GM19239 (cell line): ENCODE measurements at places on chromosomes 4 and X.

DNA sequence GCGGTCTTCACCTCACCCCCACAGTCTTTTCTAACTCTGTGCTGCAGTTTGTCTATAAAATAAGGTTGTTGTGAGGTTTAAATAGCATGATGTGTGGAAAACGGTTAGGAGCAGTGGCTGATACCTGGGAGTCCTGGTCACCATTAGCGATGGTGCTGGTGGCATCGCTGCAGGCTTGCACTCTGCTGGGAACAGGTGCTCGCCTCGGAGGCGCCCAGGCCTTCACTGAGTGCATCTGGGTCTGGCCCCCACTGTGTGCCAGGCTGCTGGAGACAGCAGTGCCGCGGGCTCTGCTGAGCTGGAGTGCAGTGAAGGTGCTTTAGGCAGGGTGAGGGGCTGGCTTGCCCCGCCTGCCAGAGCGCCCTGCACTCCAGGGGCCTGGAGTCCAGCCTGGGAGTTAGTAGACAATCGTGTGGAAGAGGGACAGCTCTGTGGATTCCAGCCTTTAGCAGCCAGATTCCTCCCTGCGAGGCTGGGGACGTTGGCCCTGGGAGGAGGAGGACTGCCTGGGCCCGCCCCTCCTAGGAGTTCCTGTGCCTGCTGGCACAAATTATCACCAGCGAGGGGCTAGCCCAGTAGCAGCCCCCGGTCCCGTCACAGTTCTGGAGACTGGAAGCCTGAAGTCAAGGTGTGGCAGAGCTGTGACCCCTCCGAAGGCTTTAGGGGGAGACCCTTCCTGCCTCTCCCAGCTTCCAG lies 7.3 kb downstream of the RGS12 start:
- DNase-seq: no peak

DNA sequence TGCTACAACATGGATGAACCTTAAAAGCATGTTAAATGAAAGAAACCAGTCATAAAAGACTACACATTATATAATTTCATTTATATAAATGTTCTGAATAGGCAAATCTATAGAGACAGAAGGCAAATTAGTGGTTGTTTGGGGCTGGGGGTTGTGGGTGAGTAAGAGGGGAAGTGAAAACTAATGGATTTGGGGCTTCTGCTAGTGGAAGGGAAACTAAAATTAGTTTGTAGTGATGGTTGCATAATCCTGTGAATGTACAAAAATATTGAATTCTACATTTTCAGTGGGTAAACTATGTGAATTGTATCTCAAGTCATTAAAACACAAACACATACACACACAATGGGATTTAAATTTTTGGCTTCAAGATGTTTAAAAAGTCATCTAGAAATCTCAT lies 25.4 kb upstream of the LIMCH1 start:
- no peak for DNase-seq

DNA sequence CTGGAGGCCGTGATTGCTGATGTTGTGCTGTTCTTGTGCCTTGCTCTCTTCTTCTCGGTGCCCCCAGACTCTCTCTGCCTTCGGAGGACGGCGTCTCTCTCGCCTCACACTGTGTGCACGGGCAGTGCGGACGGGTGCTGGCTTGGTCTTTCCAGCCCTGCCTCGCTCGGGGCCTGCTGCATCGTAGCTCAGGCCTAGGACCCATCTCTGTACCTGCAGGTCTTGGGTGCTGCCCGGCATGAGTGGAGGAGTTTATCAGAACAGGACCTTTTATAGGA lies 18.2 kb downstream of the RGS12 start:
- no peak for DNase-seq

DNA sequence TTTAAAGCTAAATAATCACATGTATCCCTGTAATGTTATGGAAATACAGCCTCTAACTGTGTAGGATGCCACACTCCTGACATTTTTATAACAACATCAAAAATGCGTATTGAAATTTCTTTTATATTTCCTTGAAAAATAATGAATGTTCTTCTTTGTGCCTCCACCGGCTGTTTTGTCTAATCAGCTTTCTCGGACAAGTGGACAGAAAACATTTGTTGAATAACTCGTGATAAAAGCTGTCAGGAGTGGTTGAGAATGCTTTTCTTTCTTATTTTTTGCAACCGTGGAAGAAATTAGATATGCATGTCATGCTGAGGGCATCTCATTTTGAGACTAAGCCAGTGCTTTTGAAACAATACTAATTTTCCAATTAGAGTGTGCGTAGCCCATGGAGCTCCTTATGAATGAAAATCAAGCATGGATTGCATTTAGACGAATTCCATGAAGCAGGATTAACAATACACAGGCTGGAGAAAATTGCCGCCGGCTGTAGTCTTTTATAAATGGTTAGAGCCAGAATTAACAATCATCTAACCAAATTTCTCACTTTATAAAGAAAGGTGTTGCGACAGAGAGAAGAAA lies 614.5 kb upstream of the LCORL start:
- DNase-seq: no peak

DNA sequence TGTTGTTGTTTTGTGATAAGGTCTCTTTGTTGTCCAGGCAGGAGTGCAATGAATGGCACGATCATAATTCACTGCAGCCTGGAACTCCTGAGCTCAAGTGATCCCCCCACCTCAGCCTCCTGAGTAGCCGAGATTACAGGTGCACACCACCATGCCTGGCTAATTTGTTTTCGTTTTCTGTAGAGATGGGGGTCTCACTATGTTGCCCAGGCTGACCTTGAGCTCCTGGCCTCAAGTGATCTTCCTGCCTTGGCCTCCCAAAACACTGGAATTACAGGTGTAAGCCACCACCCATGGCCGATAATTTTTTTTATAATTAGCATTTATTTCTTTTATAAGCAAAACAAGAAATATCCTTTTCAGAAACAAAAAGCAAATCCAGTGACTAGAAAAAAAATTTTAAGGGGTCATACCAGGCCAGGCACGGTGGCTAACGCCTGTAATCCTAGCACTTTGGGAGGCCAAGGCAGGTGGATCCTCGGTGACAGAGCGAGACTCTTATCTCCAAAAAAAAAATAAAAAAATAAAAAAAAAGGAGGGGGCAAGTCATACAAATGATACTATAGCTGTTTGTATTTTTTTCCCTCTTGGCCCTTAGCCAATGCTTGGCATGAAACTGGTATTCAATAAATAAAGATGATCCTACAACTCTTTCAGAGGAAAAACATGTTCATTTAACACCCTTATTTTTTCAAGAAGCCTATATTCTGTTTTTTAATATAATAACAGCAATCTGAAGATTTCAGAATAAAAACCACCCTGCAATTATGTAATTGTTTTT lies 3.4 kb downstream of the PLAC8 start:
- DNase-seq: no peak

- DNase-seq: no peak
Observed at GRCh38 chr4:182042945-182043344, 200.3 kb upstream of the TENM3 start.

DNA sequence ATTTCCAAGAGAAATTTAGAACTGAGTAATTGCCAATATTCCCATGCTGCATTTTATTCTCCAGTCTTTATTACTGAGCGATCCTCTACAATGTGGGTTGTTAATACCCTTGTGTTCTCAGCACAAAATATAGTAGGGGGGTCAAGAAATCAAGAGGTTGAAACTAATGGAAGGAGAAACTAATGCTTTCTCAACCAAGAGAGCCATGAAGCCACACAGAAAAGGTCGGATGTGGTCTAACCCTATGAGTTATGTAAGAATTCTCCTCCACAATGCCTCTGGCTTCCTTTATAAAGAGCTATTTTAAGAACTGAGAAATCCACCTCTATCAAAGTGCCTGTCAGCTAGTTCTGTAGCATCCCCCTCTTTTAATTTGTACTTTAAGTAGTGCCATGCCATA lies 268.5 kb downstream of the CHIC1 start:
- no peak for DNase-seq

DNA sequence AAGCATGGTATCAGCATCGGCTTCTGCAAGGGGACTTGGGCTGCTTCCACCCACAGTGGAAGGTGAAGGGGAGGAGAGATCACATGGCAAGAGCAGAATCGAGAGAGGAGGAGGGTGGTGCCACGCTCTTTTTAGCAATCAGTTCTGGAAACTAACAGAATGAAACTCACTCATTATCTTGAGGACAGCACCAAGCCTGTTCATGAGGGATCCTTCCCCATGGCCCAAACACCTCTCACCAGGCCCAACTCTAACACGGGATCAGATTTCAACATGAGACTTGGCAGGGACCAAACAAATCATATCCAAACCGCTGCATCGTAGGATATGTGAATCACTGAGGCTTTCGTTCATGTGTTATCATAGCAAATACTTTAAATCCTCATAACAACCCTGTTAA lies 125.5 kb downstream of the GPC3 start:
- no peak for DNase-seq

DNA sequence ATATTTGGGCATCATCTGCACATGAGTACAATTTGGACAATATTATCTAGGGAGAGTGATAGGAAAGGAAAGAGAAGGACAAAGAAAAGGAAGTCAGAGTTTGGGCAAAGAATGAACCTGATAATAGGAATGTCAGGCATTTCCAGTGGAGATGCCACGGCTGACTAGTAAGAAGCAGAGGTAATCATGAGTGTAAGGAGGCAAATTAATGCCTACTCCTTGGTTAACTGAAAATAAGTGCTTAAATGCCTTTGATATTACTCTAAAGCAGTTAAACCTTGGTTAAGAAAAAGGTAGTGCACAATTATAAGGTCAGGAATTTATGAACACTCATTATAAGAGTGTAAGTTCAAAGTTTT lies 99.2 kb upstream of the DDIT4L start:
- DNase-seq: no peak

GRCh38 chr4:29966386-29966785 lies 753.8 kb upstream of the PCDH7 start:
- DNase-seq: no peak

- DNase-seq: peak; percentile 96
Observed at GRCh38 chr4:1809754-1810502, 16.8 kb downstream of the FGFR3 start.

GRCh38 chrX:43750248-43750676 lies 94.2 kb downstream of the MAOA start:
- DNase-seq: peak; percentile 8

DNA sequence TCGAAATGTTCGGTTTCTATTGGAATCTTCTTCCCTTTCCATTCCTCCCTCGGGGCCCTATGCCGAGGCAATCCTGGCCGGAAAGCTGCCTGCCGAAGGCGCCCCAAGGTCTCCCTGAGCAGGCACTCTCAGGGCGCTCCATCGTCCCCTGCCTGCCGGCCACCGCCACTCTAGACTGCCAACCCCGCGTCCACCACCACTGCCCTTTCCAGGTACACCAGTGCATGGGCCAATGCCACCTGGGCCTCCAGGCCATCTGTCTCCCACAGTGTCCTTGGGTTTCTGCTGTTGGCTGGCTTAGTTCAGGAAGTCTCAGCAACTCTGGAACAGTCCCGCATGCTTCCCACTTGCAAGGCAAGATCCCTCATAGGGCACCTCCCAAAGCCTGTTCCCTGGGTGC lies 14.6 kb downstream of the CTAG1A start:
- DNase-seq: no peak

GRCh38 chr4:100008048-100008447 lies 58.0 kb upstream of the H2AZ1 start:
- no peak for DNase-seq

- DNase-seq: no peak
Observed at GRCh38 chrX:72201836-72202536, 20.4 kb downstream of the PIN4 start.
